Prostate gland (tissue), 2 donors: ENCODE measurements at places on chromosomes 13 and 19.

- no peak for DNase-seq
Observed at GRCh38 chr13:85590231-85590931, 208.8 kb downstream of the SLITRK6 start.

DNA sequence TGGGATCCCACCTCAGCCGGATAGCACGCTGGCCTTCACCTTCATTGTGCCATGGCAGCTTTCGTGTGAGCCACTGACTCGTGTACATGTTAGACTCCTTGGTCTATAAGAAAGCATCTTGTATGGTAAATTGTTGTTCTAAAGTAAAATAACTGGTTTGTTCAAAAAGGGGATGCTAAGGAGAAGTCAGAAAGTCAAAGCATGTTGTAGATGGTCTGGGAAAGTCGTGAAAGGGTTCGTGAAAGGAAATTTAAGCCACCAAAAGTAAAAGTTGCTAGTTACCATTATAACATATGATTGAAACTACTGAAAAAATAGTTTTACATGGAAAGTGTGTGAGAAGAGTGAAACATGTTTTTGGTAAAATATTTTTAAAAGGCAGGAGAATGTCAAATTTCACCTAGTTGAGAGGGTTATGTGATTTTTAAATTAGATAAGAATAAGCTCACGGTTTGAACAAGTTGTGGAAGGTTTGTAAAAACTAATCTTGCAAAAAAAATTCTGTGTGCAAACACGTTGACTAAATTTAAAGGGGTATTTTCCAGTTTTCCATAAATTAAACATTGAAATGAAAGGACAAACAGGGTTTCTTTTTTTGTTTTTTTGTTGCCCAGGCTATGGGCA, 23.4 kb downstream of the DPRX start:
- DNase-seq = no peak

- DNase-seq = no peak
Observed at GRCh38 chr13:98831236-98831635, 78.8 kb upstream of the SLC15A1 start.

DNA sequence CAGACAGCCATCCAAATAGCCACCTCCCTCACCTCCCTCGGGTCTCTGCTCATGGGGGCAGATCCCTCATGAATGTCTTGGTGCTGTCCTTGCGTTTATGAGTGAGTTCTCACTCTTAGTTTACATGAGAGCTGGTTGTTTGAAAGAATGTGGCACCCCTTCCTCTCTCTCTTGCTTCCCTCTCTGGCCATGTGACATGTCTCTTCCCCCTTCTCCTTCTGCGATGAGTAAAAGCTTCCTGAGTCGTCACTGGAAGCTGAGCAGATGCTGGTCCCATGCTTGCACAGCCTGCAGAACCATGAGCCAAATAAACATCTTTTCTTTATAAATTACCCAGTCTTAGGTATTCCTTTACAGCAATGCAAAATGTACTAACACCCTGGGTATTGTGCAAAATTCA, 208.7 kb downstream of the LACC1 start:
- no peak for DNase-seq

DNA sequence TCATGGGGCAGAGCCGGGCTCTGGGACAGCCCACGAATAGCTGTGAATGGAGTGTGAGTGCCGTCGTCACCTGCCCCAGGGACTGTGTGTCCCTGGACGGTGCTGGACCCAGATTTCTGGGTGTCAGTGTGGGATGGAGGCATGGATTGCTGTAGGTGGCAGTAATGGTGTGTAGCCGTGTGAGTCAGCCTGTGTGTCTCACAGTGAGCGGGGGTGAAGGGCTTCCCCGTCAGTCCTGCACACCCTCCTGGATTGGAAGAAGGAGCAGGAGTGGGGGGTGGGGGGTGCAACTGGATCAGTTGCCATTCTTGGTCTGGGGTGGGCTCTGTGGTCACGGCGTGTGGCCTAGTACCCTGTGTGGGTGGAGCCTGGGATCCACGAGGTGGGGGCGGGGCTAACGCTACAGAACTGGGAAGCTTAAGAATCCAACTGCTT, 6.5 kb upstream of the LTBP4 start:
- no peak for DNase-seq

DNA sequence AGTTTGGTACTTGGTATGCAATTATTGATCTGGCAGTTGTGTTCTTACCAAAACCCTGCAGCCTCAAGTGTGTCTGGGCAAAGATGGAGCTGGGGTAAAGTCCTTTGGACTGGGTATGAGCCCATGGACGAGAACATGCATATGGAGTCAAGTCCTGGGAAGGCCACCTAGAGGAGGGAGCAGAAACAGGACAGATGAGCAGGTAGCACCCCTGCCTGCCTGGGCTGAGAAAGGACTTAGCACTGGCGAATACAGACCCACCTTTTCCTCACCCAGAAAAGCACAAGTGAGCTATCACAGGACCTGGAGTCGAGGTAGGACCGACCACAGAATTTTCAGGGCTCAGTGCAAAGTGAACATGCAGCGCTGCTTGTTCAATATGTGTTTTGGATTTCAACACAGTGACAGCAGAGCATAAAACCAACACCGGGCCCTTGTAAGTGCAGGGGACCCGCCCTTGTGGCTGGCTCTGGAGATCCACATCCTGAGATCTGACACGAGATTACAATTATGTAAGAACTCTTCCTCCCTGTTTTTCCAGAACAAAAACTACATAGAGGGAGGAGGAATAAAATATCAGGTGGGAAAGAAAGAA, 25.9 kb downstream of the IGFL2 start:
- DNase-seq = peak; percentile 26

- DNase-seq = peak; percentile 78
Observed at GRCh38 chr13:46551410-46552302, 1.3 kb upstream of the LRCH1 start.

DNA sequence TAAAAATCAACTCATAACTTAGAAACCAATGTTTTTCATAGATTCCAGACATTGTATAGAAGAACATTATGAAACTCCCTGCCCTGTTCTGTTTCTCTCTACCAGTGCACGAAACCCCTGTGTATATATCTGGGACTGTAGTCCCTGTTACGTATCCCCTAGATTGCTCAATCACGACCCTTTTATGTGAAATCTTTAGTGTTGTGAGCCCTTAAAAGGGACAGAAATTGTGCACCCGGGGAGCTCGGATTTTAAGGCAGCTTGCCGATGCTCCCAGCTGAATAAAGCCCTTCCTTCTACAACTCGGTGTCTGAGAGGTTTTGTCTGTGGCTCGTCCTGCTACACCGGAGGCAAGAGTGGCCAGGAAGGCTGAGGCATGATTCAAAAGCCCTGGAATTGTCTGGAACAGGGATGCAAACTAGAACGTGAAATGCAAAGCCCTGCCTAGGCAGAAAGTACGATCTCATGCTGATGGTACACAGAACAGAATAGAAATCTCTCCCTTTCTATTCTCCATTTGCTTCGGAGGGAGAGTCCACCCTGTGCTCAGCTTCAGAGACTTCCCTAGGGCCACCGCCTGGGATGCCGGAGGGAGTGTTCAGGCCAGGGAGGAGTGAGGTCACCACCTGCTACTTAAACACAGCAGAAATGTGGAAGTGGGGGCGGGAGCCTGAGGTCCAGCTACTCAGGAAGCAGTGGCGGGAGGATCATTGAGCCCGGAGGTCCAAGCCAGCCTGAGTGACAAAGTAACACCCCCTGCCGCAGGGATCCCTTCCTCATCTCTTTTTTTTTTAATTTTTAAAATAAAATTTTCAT, 758 bp upstream of the ZNF888 start:
- DNase-seq = no peak

DNA sequence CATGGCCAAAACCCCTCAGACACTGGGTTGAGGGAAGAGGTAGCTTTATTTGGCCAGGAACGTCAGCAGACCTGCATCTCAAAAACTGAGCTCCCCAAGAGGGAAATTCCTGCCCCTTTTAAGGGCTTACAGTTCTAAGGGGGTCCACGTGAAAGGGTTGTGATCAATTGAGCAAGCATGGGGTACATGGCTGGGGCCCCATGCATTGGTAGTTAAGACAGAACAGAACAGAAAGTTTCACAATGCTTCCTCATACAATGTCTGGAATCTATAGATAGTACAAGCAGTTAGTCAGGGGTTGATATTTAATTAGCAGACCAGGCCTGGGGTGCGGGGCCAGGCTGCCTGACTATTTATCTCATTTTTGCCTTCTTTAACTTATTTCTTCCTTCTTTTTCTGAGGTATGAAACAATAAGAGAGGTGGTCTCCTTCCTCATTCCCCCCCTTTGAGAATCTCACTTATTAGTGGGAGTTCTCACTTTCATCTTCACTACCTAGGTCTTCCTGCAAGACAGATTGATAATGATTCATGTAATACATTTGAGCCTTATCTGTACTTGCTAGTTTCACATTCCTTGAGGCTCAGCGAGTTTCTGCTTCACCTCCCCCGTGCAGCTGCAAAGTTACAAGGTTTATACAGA, 84.8 kb downstream of the SLC25A15 start:
- DNase-seq = no peak

DNA sequence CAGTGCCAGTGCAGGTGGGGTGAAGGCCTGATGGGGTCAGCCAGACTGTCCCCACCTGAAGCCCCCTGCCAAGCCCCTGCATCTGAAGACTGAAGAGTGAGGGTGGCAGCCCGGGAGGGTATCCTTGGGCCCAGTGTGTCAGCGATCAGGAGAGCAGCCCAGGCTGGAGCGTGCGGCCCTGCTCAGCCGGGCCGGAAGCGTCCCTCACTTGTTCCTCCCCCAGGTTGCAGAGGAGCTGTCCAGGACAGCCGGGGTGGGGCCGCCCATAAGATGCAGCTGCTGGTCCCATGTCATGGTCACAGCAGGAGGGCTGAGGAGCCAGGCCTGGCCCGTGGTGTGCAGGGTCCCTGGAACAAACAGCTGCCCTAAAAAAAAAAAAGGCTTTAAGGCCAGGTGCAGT, 55.4 kb downstream of the KDM4B start:
- DNase-seq = no peak

GRCh38 chr19:13024126-13024950, 29.1 kb downstream of the NFIX start:
- DNase-seq = no peak

DNA sequence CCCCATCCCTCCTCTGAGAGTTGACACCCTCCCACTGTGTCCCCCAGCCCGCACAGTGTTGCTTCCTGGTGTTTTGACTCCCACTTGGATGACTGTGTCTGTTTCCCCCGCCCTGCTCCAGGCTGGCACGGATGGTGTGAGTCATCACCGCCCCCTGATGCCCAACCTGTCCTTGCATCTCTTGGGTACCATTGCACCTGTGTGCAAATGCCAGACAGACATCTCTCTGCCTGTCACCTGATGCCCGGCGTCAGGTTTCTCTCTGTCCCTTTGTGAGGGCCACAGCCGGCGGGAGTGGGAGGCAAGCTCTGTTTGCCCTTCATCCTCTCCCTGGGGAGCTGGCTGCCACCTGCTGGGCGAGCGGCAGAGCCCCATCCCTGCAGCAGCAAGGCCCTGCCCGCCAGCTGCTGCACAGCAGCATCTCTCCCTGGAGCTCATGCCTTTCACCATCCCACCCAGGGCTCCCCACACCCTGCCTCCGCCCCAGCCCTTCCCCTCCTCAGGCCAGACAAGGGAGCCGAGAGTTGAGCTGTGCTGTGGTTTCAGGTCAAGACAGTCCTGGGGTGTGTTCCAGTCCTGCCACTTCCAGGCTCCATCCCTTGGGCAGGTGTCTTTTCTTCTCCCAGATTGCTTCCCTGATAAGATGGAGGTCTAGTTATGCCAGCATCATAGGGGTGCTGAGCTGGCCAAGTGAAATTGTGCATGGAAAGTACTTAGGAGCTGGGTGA, 29.7 kb downstream of the NKPD1 start:
- peak; percentile 21 for DNase-seq

GRCh38 chr13:93687261-93687660, 460.7 kb downstream of the GPC6 start:
- DNase-seq = no peak

GRCh38 chr13:85277748-85278147, 521.5 kb downstream of the SLITRK6 start:
- DNase-seq = no peak

DNA sequence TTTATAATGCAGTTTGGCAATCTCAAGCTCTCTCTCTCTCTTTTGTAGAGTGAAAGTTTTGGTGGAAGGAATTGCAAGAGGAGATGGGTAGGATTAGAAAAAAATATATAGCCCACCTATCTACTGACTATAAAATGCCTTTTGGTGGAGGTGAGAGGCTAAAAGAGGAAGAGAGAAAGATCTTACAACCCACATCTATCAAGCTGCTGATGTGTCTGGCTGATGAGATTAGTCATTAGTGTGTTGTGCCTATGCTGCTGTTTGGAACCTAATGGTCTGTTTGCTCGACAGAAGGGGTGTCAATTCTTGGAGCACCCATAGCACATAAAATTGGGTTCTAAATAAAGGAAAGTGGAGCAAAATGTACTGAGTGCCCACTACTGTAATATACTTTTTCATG, 411.0 kb downstream of the HS6ST3 start:
- no peak for DNase-seq

DNA sequence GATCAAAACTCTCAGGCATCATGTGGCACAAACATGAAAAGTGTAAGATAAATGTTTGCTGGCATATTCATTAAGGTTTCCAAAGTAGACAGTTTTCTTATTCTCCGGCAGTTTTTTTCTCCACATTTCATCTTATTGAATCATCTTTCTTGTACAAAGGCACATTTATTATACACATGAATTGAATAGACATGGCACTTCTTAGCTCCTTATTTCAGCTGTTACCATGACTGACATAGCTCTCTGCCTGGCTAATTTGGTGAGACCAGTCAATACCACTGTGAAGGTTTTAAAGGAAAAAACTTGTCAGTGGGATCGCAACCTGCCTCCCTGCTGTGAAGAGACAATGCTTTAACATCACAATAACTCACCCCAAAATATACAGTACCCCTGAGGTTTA, 285.0 kb upstream of the PCDH20 start:
- no peak for DNase-seq

DNA sequence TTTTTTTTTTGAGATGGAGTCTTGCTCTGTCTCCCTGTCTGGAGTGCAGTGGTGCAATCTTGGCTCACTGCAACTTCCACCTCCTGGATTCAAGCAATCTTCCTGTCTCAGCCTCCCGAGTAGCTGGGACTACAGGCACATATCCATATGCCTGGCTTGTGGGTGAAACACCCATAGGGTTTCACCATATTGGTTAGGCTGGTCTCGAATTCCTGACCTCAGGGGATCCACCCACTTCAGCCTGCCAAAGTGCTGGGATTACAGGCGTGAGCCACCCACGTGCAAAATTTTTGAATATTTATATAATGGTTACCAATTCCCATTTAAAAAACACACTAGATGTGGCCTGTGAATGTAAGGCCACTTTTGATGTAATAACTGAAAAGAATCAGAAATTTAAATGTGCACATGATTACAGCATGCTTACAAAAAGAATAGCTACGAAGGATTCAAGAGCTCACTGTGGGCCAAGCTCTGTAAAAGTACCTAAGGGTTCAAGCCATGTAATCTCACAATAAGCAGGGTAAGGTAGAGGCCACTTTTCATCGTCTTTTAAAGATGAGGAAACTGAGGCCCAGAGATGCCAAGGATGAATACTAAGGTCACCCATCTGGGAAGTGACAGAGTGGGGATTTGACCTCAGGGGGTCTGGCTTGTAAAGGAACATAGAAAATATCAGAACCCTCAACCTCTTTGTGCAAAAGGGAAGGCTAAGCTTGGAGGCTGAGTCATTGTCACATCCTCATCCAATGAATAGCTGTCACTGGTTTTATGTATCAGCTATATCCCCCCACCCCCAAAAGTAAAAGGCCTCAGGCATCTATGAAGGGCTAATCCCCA, 17.8 kb downstream of the TNFSF14 start:
- no peak for DNase-seq
